ENCODE measurements at places on chromosomes 16 and 17.
A peak's percentile ranks its signal among the peaks of the same experiment; 100 is the strongest.

- no peak for DNase-seq
Measured at GRCh38 chr17:535198-535597, 179.4 kb downstream of the VPS53 start.

DNA sequence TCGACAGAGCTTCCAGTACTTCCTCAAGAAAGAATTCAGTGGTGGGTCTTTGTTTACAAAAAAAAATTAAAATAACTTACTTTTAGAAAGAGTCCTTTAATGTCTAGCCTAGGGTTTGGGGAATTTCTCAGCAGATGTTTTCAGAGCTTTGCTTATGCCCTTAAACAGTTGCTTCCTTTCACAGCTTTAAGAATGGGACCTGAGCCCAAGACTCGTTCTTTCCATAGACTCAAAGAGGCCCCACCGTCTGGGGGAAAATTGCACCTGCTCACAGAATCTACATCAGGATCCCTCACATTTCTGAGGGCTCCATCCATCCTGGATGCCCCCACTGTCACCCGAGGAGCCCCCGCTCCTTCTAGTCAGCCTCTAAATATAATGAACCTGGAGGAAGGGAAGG, 60.0 kb downstream of the RGS9 start:
- DNase-seq, result no peak

- no peak for DNase-seq
Measured at GRCh38 chr16:66364117-66364958, 2.2 kb upstream of the CDH5 start.

DNA sequence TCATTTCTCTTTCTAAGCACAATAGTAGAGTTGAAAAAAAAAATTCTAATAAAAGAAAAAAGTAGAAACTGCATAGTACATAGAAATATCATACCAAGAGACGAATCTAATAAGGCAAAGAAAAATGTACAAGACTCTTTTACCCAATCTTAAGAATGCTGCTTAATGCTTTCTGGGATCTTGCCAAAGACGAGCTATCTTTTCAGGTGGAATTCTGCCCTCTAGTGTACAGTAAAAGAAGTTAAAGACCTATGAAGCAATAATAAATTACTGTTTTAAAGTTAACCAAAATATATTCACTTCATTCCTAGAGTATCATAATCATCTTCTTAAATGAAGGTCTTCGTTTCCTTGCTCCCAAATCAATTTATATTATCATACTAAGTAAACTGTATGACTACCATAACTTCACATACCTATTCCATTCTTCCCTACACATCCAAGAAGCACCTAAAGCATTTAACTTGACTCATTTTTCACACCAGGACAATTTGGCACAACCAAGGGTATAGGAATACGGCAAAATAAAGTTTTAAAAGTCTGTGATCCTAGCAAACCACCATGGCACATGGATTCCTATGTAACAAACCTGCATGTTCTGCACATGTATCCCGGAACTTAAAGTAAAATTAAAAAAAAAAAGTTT, 47.7 kb downstream of the CFDP1 start:
- DNase-seq, result peak; percentile 63

- no peak for DNase-seq
Measured at GRCh38 chr16:66256919-66257318, 109.6 kb upstream of the CDH5 start.

DNA sequence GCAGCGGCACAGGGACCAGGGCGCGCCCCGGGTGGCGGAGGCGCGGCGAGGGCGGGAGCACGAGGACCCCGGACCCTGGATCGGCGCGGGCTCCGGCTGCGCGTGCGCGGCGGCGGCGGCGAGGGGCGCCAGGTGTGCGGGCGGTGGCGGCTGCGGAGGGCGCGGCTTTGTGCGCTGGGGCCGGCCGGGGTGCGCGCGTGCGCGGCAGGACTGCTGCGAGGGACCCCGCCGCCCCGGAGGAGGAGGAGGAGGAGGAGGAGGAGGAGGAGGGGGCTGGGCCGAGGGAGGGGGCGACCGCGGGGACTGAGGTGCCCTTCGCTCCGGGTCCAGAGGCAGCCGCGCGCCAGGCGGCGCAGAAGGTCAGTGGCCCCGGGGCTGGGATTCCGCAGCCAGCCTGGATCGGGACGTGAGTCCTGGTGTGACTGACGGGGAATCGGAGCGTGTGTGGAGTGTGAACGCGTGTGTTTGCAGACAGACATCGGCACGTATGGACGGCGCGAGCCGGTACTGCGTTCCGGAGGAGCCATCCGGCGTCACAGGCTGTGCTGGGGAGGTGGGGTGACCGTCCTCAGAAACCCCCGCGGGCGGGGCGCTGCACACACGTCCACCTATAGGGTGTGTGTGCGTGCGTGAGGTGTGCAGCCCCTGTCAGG, 19.5 kb upstream of the RAP1GAP2 start:
- no peak for DNase-seq

GRCh38 chr16:84851192-84852127, 31.7 kb downstream of the CRISPLD2 start:
- DNase-seq, result peak; percentile 98

- DNase-seq, result peak; percentile 18
Measured at GRCh38 chr16:53541326-53541725, 38.3 kb upstream of the AKTIP start.

DNA sequence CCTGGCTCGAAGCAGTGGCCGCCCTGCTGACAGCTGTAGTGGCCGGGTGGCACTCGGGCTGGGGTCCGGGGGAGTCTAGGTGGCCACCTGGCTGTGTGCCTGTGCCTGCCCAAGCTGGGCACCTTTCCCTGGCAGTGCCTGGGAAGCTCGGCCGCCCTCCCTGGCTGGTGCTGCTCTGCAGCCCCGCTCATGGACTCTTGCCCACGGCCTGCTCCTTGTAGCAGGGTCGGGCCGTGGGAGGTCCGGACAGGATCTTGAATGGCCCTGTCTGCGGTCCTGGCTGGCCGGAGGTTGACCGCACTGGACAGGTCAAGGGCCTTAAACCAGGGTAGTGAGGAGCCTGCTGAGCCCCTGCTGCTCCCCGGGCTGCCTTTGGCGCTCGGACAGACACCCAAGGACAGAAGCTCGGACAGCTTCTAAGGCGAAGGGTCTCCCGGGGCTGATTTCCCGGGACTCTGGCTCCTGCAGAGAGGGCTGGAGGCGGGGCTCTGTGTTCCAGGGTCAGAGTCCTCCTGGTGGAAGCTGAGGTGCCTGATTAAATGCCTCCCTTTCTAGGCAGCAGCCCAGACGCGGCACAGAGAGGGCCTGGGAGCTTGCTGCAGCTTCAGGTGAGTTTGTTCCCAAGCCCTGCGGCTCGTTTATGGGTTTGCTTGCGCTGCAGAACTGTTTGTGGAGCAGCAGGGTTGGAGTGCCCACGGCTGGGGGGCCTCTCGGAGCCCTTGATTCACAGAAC, 6.0 kb downstream of the CAPN15 start:
- no peak for DNase-seq

GRCh38 chr17:19287651-19288050, 50.5 kb downstream of the EPN2 start:
- no peak for DNase-seq

GRCh38 chr17:8338753-8339140, 893 bp upstream of the ODF4 start:
- no peak for DNase-seq

GRCh38 chr17:7550344-7550743, 1.5 kb downstream of the TNFSF12 start:
- no peak for DNase-seq

DNA sequence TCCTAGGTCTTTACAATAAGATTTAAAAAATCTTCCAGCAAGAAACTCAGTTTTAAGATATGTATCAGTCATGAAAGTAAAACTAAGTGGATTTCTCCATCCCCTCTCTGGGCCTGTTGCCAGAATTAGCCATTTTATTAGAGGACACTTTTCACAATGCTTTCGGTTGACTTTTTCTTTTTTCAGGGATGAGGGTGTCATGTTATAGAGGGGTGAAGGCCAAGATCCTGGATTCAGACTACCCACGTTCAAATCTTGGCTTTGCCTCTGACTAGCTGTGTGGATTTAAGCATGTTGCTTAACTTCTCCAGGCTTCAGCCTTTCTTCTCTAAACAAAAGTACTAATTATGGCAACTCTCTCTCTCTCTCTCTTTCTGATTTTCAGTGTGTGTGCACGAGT, 111.7 kb upstream of the COX10 start:
- no peak for DNase-seq

DNA sequence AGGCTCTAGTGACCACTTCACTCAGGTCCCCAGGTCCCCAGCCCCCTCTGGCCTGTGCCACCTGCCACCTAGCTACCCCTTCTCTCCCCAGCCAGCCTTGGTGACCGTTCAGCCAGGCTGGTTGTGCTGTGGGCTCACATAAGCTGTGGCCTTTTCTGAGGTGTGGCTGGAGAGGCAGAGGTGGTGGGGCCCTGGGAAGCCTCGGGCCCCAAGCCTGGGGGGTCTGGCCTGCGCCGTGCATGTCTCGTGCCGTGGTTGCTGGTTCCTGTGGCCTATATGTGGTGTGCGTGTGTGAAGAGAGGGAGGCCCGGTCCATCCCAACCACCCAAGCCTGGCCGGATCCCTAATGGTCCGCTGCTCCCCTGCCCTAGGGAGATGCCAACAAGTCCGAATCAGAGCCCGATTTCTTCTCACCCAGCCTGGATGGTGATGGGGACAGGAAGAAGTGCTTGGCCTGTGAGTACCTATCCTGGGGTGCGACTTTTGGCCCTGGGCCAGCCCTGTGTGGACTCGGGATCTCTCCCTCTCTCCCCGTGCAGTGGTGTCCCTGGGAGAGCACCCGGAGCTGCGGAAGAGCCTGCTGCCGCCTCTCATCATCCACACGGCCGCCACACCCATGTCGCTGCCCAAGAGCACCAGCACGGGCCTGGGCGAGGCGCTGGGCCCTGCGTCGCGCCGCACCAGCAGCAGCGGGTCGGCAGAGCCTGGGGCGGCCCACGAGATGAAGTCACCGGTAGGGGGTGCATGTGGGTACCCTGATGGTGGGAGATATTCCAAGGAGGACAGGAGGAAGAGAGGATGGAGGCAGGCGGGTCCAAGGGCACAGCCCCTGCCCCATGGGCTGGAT, 35.9 kb downstream of the CACNA1G start:
- DNase-seq, result no peak

DNA sequence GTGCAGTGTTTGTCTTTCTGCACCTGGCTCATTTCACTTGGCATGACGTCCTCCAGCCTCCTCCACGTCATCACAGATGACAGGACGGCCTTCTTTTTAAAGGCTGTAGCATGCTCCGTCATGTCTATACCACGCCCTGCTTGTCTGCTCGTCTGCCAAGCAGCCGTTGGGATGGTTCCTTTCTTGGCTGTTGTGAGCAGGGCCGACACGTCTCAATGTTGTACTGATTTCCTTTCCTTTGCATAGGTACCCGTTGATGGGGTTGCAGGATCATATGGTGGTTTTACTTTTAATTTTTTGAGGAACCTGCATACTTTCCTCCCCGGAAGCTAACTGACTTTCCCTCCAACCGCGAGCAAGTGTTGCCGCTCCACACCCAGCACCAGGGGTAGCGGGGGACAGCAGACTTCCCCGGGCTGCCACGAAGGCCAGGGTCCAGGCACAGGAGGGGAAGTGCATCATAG, 212.2 kb upstream of the ZNF469 start:
- no peak for DNase-seq

GRCh38 chr17:4490109-4490591, 8.5 kb upstream of the SPNS2 start:
- DNase-seq, result peak; percentile 42

GRCh38 chr16:9035996-9036395, 55.4 kb upstream of the HAPSTR1 start:
- no peak for DNase-seq

GRCh38 chr17:11909348-11909747, 87.9 kb downstream of the ZNF18 start:
- DNase-seq, result peak; percentile 37

DNA sequence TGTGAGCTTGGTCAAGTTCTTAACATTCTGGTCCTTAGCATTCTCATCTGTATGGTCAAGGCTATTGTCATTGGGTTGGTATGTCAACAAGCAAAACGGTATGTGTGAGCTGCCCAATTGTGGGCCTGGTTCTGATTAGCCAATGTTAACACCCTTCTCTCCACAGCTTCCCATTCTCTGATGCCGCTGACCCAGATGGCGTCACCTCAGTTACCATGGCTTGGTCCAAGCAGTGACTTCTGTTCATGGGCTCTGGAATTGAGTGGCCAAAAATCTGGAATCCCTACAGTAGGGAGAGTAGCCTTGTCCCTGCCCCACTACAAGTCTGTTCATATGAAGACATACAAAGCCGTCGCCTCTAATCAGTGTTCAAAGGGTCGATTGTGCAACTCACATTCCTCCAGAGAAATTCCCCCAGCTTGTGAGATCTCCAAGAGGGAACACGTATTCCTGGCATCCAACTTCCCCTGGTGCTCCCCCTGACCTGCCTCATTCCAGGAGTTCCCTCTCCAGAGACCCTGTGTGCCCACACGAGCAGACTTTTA, 15.8 kb downstream of the TMEM98 start:
- DNase-seq, result no peak

DNA sequence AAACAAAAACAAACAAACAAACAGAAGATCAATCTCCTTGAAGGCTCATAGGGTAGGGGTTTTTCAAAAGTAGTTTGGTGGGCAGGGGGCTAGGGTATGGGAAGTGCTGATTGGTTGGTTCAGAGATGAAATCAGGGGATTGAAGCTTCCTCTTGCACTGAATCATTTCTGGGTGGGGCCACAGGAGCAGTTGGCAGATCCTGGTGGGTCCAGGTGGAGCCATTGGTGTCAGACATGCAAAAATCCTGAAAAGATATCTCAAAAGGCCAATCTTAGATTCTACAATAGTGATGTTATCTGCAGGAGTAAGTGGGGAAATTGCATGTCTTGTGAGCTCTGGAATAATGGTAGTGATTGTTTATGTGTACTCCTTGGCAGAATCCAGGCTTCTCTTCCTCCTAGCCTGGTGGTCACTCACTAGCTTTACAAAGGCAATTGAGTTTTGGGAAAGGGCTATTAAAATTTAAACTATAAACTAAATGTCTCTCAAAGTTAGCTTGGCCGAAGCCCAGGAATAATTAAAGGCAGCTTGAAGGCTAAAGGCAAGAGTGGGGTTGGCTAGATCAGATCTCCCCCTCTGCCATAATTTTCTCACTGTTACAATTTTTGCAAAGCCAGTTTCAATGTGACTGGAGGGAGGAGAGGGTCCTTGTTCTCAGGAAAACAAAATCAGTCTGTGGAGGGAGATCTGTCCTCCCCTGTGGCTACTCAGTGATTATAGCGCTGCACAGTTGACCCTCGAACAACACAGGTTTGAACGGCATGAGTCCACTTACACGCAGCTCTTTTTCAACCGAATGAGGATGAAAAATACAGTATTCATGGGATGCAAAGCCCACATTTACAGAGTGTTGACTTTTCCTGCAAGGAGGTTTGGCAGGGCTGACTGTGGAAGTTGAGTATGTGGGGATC, 45.2 kb downstream of the RNF112 start:
- no peak for DNase-seq

DNA sequence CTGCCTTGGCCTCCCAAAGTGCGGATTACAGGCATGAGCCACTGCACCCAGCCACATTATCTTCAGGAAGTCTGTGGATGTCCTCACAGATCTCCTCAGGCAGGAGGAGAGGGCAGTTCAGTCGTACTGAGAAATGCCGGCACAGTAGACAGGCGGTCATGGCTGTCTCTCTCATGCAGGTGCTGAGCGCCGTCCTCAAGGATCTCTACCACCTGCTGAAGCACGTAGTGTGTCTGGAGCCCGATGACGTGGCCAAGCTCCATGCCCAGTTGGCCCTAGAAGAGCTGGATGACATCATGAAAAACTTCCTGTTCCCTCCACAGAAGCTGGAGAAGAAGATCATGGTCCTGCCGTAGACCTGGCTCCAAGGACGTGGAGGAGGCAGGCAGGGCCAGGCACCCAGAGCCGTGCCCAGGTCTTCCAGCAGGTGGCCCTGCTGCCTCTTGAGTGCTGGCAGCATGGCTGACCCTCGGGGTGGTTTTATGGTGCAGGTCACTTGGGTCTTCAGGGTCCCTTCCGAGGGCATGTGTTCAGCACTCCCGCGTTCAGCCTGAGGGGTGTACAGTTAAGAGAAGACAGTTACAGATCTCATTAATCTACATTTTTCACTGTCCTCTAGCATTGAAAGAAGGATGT, 22.0 kb upstream of the HAS3 start:
- DNase-seq, result no peak
